ENCODE measurements at places on chromosomes 12 and 14. TPM values are rescaled to one million over a fixed set of nuclear protein-coding genes. Genes with fewer than 3 reads are reported as not detected.

- peak; percentile 61 for DNase-seq
Observed at GRCh38 chr14:74712499-74713394, at the start of the genes AREL1 and FCF1. TSS of gene AREL1 (minus strand) at chr14:74713080. CDS start at chr14:74685615, 27,465 bp downstream. TSS of gene FCF1 (plus strand) at chr14:74713144. CDS start at chr14:74713198, 54 bp downstream.

DNA sequence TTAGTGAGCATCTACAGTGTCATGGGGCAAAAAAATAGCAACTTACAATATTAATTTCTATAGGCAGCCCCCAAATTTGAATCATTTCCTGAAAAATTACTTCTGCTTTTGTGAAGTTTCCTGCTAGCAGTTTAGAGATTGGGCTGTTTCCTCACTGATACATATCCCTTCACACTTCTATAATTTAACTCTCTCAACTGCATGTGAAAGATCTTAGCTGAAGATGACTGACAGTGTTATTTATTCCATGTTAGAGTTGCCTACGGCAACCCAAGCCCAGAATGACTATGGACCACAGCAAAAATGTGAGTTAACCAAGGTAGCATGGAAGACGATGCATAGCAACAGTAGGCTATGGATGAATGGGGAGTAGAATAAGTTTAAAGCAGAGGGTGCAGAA, at the start of gene KLRG1:
TSS of gene KLRG1 (plus strand) at position 134 of the 400 bp plus-strand sequence. CDS start at position 224, 90 bp downstream.
- DNase-seq, result no peak

Gene PTPRB
- 4.7 TPM for total RNA-seq

Gene KRT74
- total RNA-seq, result not detected

Gene CLEC12A
- not detected for total RNA-seq

Data from kidney epithelial cell (primary cell).